ENCODE measurements at places on chromosomes 13 and 19.

DNA sequence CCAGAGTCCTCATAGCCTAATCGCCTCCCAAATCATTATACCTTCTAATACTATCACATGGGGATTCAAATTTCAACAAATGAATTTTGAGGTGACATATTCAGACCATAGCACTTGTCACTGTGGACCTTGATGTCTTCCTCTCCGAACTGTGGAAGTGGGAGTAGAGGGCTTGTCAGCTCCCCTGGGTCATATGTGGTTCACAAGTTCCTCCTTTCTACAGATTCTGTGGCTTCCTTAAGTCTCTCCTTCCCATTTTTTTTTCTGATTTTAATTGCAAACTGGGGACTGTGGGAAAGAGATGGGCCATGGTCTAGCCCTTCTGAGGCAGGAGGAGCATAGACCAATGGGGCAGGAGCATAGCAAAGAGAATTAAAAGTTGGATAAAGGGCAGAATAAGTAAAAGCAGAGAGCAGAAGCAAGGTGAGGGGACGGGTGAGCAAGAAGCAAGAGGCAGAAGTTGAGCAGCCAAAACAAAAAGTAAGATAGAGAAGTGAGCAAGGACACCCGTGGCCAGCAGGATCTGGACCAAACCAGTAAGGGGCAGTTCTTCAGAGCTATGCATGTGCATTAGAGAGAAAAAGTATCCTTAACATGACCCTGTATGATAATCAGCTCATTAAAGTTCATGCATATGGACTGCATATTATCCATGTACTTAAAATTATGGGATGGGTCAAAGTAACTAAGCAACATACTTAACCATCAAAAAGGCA lies 2.6 kb upstream of the SIGLEC7 start:
- DNase-seq, result no peak

- DNase-seq, result no peak
Measured at GRCh38 chr19:58586133-58586765, 13.1 kb upstream of the MZF1 start.

- peak; percentile 34 for DNase-seq
Measured at GRCh38 chr13:40069173-40070044, 413.9 kb downstream of the COG6 start.

- no peak for DNase-seq
Measured at GRCh38 chr13:104001766-104002165, 935.5 kb upstream of the SLC10A2 start.

DNA sequence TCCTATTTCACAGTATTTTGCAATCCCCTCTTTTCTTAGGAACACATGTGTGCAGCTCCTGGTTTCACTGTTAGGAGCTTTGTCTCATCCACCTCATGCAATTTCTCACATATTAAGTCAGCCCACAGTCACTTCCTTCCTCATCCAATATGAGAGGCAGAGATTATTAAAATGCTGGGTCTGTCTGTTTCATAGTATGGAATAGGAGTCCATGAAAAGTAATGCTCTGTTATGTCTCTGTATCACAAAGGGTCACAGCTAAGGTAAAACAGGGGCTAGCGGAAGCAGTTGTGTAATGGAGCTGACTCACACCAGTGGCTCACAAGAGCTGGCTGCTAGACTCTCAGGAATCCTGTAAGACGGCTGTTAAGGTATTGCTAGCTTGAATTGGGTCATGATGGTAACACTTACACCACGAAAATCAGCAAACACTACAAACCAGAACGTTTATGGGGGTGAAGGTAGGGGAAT lies 216.5 kb downstream of the EFNB2 start:
- no peak for DNase-seq

- no peak for DNase-seq
Measured at GRCh38 chr13:77928909-77929308, 10.3 kb upstream of the EDNRB start.

GRCh38 chr13:97030705-97031452 lies 36.6 kb upstream of the OXGR1 start:
- no peak for DNase-seq

DNA sequence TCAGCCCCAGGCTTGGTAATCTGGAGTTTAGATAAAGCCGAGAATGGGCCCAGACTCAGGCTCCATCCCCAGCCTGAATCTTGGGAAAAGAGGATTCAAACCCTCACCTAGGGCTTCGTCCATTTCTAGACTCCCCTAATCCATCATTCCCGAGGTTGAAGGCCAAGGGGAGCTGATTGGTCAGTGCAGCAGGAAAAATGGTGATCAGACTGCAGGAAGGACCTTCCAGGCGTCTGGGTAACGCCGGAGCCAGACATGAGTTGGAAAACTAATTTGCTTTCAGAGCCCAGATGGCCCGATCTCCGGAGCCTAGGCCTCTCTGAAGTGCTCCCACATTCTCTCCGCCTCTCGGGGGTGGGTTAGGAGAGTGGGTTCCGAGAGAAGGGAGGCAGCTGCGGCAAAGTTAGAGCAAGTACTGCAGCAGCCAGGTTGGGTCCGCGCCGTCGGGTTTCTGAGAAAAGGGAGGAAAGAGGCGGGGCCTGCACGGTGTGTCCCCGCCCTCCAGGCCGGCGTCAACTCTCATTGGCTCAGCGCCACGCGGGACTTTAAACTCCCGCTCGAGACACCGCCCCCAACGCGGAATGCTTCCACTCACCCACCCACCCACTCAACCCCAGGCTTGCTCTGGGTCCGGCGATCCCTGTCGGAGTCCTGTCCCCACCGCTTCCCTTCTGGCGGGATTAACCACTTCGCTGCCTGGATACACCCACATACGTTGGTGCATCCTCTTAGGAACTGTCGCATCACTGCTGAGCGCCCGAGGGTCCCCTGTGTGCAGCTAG lies 788 bp upstream of the RTBDN start:
- no peak for DNase-seq

DNA sequence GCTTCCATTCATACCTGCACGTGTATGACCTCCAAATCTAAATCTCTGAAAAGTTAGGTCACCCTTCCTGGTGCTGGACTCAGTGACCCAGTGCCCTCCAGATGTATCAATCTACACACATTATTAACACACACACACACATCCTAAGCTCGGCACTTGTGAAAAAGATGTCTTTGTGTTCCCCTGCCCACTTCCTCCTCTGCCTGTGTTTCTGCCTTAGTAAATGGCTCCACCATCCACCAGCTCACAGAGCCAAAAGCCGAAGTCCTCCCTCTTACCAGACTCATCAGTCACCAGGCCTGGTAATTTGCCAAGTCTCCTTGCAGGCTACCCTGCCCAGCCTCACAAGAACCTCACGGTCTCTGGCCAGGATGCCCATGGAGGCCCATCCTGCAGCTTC lies 131.5 kb downstream of the SHISA2 start:
- DNase-seq, result no peak

DNA sequence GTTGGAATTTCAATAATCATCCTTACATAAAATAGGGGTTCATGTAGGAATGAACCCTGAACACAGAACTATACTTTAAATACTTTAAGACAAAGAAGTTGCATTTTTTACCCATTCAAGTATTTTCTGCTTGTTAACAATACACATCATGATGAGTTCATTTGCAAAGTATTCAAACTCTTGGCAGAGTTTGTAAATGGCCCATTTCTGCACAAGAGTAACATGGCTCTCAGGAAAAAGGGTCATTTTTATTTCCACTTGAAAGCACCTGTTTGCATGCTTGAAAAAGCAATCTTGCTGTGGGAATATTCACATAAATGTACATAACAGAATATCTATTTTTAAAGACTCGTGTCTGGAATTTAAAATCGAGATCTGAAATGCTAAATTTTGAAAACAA lies 18.1 kb downstream of the ESD start:
- DNase-seq, result no peak

DNA sequence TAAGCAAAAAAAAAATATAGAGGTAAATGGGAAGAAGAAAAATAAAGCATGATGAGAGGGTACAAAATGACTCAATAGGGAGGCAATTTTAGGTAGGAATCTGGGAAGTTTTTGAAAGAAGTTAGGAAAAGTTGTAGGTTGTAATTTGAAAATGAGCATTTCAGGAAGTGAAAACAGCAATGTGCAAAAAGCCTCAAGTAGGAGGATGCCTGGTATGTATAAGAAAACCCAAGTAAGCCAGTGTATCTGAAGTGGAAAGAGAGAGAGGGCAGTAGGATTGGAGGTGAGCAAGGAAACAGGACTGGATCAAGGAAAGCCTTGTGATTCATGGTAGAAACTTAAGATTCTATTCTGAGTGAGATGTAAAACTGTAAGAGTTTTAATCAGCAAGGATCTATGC lies 121.6 kb upstream of the SPRY2 start:
- no peak for DNase-seq

DNA sequence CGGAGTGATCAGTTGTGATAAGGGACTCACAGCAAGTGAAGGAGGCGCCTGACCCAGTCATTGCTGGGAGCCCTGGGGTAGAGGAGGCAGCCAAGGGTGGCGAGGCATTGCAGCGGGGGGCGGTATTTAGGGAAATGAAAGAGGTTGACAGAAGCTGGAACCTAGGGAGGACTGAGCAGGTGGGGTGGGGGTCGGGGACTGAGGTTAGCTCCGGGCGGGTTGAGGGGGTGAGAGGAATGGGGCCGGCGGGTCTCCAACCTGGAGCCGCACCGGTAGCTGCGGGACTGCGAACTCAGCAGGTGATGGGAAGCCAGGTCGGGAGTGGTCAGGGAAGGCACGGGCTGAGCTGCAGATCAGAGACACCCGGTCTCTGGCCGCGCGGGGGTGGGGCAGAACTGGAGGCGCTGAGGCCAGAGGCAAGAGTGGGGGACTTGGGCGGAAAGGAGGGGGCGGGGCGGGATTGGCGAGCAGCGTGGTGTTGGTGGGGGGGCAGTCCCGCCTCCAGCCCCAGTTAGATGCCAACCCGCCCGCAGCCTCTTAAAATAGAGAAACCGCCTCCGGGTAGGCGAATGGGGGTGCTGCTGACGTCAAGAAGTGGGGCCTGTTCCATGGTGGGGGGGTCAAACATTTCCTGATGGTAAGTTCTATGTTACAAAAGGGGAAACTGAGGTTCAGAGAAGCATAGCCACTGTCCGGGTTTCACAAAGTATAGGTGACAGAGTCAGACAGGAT lies 1.5 kb downstream of the MAST3 start:
- DNase-seq, result no peak

GRCh38 chr19:5628919-5629481 lies 6.1 kb downstream of the SAFB start:
- no peak for DNase-seq

- DNase-seq, result peak; percentile 62
Measured at GRCh38 chr19:18112989-18113478, 15.5 kb downstream of the MAST3 start.

GRCh38 chr13:113116206-113116800 lies 6.3 kb upstream of the F10 start:
- DNase-seq, result no peak

DNA sequence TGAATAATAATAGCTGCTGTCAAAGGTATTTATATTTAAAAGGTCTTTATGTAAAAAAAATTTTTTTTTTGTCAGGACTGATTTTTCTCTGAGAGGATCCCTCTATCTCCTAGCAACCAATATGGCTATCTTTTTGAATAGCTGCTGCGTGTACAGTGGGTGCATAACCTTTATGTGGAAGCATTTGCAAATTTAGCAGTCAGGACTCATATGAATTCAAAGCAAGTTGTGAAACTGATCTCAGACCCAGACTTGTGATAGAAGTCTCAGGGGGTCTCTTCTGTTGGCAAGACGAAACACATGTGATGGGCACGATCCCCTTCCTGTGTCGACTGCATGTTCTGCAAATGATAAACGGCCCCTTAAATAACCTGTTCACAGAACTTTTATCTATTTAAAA lies 114.1 kb upstream of the ARGLU1 start:
- DNase-seq, result no peak
